ENCODE measurements at places on chromosomes 7 and 10.

DNA sequence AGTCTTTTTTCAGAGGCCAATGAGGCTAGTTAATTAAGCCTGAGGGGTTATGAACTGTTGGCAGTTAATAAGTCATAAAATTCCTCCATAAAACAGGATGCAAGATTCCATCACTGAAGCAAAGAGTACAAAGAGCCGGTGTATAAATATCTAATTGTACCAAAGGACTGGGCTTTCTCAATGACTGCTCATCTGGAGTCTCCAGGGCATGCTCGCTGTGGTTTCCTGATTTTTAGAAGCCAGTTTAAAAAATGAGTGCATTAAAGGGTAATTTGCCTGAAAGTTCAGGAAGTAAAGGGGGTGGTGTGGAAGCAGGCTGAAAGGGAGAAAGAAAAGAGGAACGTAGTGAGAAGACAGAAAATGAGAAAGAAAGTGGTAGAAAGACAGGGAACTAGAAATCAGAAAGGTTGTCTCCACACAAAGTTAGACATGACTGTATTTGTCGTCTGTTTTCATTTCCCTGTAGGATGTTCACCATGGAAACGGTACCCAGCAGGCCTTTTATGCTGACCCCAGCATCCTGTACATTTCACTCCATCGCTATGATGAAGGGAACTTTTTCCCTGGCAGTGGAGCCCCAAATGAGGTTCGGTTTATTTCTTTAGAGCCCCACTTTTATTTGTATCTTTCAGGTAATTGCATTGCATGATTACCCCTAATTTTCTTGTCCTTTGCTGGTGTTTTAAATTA is 282.3 kb downstream of the TWIST1 start:
- no peak for DNase-seq

DNA sequence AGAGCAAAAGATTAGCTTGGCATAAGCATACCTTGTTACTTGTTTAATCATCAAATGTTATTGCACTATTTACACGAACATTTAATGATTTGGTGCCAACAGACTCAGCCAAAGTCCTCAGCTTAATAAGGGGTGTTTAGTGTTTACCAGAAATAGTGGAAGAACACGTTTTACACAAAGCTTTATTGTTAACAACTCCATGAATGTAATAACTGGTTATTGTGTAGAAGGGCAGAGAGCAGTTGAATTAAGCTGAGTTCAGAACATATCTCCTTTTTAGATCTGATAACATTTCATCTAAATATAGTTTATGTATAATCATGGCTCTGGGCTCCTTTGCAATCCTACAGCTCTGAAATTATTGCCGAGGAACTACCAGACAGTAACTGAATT is 99.1 kb downstream of the CABCOCO1 start:
- DNase-seq: no peak

GRCh38 chr10:117170244-117170643 is 27.0 kb upstream of the KCNK18 start:
- DNase-seq: no peak

GRCh38 chr7:1460821-1461645 is 1.8 kb upstream of the MICALL2 start:
- no peak for DNase-seq

DNA sequence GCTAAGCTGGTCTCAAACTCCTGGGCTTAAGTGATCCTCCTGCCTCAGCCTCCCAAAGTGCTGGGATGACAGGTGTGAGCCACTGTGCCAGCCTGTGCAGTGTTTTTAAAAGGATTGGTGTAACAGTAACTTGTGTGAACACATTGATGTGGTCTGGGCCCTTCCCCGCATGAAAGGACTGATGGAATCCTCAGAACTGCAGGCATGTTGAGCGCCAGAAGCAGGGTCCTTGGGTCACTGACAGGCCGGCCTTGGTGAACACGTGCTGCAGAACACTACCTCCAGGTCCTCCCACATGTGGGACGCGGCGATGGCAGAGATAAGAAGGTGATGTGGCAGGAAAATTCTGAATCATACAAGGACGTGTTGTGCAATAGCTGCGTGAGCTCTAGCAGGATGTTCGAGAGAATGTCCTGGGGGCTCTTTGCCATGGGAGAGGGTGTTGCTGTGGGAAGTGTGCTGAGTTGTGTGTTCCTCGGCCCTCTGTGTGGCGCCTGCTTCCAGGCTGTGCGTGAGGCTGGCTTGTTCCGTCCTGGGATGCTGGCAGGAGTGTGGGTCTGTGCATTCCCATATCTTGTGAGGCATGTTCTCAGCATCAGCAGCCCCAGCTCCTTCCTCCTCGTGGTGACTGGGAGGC is 68.2 kb downstream of the DNAJB6 start:
- no peak for DNase-seq

GRCh38 chr10:115093776-115094408 is 727 bp downstream of the ATRNL1 start:
- no peak for DNase-seq

DNA sequence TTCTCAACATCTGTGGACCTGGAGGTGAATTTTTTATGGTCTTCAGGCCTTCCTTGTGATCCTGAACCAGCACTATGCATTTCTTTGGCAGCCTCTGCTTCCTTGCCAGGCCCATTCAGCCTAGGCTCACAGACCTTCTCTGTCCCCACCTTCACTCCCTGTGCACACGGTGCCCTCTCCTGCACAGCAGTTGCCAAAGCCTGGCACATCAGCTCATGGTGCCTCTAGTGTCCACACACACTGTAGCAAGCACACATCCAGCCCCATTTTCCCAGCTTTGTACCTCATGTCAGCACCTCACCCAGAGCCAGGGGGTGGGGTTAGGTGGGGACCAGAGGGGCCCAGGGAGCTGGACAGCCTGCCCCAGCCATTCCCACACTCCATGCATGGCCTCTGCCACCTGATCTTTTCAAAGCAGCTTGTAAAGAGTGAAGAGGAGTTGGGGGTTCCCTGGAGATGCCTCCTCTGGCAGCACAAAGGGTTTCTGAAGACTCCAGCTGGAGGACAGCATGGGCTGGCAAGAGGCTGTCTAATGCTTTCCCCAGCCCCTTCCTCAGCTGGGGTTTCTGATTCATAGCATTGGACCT is 57.9 kb upstream of the TMEM72 start:
- no peak for DNase-seq

- DNase-seq: no peak
Measured at GRCh38 chr10:84352251-84352842, 24.0 kb downstream of the CCSER2 start.

DNA sequence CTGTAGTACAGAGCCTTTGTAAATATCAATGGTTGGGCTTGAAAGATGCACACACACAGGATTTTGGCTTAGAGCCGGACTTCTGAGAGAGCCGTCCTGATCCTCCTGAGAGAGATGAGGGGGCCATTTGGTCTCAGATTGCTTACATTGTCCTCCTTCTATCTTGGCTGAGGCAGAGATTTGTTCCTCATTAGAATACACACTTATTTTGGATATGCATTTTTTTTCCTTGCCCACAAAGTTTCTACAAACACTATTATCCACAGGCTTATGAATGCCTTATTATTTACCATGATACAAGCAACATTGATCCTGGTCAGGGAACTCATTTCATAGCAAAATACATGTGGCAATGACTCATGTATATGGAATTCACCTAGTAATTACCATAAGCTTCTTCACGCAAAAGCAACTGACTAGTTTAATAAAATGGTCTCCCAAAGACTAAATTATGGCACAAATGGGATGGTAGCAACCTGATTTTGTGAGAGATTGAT is 175.3 kb downstream of the MDFIC start:
- no peak for DNase-seq

- no peak for DNase-seq
Measured at GRCh38 chr7:33745934-33746333, 159.4 kb upstream of the BMPER start.

DNA sequence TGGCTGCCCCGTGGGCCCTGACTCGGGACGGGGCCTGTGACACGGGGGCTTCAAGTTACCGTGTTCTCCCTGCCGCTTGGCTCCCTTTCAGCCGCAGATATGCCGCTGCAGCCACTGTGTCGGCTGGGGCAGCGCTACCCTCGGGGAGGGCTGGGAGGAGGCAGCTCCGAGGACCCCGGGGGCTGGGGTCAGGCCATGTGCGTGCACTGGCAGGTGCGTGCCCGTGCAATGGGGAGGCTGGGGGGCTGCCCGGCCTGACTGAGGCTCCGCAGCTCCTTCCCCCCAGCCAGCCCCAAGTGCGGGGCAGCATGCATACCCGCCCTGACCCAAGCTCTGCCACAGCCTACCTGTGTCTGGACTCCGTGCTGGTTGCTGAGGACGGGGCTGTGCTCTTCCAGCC is 29.2 kb downstream of the KNDC1 start:
- DNase-seq: no peak

DNA sequence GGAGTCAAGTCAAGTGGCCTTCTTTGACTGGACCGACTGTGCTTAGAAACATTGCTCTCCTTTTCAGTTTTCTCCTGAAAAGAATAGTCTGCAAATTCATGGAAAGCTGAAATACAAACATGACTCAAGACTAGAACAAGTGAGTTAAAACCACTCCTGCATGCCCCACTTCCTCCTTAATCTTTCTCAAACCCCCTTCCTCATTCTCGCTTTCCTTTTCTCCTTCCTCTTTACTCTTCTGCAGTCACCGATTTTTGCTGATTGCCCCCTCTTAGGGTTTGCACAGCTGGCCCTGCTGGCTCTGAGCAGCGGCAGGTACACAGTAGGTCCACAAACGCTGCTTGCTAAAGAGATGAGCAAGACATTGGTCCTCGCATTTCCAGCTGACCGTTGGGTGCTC is 34.8 kb upstream of the MKI67 start:
- DNase-seq: no peak

GRCh38 chr7:55207436-55208125 is 157.6 kb upstream of the LANCL2 start:
- no peak for DNase-seq

DNA sequence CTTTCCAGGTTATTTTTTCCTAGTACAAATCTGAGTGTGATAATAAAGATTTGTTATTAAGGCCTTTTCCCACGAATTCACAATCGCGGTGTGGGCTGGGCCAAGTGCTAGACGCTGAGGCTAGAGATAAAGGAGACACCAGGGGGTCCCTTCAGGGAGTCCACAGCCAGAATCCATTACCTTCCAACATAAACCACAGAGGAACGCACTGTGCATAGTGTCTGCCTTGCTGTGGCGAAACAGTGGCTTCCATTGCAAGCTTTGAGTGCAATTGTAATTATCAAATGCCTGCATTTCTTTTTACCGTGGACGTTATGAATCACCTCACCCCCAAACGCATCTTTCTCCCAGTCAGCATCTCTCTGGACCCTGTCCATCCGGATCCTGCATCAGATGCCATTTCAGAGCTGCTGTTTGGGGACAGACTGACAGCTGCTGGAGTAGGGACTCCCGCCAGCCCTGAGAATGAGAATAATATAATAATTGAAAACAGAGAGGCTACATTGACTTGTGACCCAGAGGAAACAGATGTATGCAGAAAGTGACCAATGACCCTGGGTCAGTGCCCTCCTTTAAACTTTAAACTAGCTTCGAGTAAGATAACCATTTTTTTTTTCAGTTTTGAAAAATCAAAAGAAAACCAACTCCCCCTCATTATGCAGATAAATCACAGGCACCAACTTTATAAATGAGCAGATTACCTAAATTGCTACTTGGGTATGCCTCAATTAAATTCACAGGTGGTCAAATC is 456.2 kb upstream of the NRP1 start:
- no peak for DNase-seq

GRCh38 chr10:14751921-14752320 is 22.8 kb downstream of the FAM107B start:
- DNase-seq: no peak

- no peak for DNase-seq
Measured at GRCh38 chr7:95905167-95905566, 132.8 kb downstream of the DYNC1I1 start.
